Cardiac ventricle fibroblast (primary cell): ENCODE measurements at places on chromosomes 1 and 21. TPM values are rescaled to one million over a fixed set of nuclear protein-coding genes. Genes with fewer than 3 reads are reported as not detected.

The PTGS2 gene
- total RNA-seq = 6.2 and 7.2 TPM in 2 replicates

The PTGFR gene
- total RNA-seq = 9.9 and 11.5 TPM in 2 replicates

The KRTAP10-11 gene
- not detected in 2 replicates for total RNA-seq

The CA14 gene
- not detected in 2 replicates for total RNA-seq

The HHIPL2 gene
- 0.81 and 2.0 TPM in 2 replicates for total RNA-seq

The ANKRD34A gene
- 0.39 and 0.75 TPM in 2 replicates for total RNA-seq

The PRMT2 gene
- total RNA-seq = 64.3 and 64.6 TPM in 2 replicates
